ENCODE measurements at places on chromosomes 2 and 18.

DNA sequence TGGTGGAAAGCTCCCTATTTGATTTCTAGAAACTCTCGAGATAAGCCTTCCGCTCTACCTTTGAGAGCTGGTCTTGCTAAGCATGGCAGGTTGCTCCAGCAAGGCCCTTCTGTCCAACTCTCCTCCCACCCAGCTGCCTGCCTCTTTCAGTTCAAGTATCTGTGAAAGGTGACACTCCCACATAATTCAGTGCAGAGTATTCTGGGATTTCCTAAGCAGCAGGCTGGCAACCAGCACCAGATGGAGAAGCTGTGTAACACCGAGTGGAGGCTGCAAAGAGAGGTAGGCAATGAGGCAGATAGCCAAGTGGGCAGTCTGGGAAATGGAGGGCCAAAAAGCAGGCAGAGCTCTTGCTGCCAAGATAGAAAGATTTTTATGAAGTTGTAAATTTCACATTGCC lies 88.4 kb upstream of the CAVIN2 start:
- no peak for DNase-seq

GRCh38 chr2:66691031-66691965 lies 256.4 kb downstream of the MEIS1 start:
- no peak for DNase-seq

GRCh38 chr2:3422161-3422779 lies 42.8 kb downstream of the TRAPPC12 start:
- no peak for DNase-seq

DNA sequence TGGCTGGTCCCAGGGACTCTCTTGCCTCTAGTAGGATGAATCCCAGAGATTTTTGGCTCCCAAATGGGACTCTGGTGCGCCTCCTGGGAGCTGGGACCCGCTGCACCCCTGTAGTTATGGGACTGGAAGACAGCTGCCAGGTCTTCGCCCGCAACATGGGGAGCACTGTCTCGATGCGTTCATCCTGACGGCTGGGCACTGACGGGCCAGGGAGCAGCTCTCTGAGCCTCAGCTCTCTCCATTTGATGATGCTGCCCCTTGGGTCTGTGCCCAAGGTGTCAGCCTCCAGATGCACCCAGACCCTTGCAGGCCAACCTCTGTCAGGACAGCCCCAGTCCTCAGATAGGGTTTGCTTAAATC lies 9.3 kb upstream of the ARMC9 start:
- no peak for DNase-seq

GRCh38 chr2:207727261-207727660 lies 15.8 kb downstream of the CCNYL1 start:
- DNase-seq = no peak

DNA sequence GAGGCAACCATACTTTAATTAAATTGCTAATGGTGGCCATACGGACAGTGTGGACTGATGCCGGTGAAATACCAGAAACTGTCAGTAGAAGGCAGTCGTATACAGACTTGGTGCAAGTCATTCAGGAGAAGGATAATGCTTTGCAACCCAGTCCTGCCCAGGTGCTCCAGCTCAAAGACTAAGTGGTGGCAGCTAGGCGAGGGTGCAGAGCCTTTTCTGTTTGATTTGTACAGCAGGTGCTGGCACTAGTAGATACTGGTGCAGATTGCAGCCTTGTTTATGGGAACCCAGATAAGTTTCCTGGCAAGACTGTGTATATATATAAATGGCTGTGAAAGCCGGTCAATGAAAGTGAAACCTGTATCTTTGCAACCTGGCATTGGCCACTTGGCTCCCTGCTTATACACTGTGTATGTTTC lies 208.3 kb upstream of the SYT4 start:
- DNase-seq = no peak

DNA sequence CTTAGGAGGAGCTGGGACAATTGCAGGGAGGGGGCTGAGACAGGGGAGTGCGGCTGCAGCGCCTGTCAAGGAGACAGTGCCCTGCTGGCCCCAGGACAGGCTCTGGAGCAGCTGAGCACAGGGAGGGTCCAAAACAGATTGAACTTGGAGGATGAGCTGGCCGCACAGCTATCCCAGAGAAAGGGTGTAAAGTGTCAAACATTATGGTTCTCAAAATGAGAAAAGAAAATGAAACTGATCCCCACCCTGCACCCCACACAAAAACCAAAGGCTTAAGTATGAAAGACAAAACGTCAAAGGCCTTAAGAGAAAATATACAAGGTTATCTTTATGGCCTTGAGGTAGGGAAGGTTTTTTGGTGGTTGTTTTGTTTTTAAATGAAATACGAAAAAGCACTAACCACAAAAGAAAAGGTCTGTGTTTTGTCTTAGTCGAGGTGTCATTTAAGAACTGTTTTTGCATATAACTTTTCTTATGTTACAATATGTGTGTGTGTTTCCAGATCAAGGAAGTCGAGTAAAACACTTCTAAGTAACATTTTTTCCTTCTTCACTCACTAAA lies 111.8 kb downstream of the HDAC4 start:
- peak; percentile 73 for DNase-seq

DNA sequence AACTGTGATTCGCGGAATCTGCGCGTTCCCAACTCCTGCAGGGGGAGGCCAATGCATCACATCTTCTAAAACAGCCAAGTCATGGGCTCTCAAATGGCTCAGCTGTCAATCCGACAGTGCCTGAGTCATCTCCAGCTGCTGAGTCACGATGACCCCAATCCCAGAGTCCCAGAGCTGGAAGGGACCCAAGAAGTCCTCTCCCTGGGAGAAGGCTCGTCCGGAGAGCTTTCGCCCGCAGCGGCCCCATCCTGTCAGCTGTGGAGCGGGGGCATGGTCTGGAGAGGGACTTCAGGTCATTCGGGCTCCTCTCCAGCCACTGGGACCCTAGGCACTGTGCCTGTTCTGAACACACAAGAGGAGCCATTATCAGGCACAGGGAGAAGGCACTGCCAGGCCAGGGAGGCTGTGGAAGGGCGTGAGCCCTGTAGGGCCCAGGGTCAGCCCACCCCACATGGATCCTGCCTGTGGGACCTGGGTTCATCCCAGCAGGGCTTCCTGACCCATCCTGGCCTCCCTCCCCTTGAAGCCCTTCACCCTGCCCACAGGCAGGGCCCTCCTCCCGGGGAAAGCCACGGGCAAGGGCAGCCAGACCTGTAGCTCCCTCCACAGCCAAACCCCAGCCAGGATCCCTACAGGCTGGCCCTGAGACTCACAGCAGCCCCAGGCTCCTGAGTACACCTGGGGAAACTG lies 47.6 kb upstream of the GPC1 start:
- DNase-seq = no peak

DNA sequence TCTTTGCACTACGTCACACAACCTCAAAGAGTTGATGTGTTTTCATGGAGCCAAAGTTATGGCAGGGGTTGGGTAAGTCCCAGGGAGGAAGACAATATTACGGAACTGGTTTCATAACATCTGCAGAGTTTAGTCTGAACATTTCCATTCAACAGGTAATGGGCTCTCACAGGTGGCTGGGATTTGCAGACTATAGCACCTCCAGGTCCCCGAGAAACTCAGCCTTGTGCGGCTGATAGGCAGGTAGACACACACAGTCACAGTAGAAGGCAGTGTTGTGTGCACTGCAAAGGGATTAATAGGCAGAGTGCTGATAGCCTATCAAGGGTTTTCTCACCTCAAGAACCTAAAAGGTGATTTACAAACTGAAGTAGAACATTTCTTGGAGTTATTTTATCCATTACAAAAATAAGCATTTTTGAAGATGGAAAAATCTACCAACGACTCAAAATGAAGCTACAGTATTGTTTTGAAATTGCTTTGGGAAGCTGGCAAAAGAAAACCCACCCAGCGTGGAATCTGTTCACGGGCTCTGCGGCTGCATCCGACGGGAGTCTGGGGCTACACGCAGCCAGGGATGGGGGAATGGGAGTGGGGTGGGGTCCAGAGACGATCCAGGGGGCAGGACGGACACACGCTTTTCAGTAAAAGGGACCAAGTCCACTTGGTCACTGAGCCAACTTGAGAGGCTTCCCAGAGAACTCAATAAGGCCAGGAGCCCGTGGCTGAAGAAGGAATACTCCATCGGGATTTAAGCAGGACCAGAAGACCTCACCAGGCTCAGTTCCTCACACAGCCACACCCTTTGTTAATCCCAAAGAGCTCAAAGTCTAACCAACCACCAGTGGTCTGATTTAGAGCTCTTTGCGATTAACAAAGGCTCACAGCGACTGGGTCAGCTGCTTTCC lies 82.9 kb downstream of the CHRNA1 start:
- DNase-seq = no peak

DNA sequence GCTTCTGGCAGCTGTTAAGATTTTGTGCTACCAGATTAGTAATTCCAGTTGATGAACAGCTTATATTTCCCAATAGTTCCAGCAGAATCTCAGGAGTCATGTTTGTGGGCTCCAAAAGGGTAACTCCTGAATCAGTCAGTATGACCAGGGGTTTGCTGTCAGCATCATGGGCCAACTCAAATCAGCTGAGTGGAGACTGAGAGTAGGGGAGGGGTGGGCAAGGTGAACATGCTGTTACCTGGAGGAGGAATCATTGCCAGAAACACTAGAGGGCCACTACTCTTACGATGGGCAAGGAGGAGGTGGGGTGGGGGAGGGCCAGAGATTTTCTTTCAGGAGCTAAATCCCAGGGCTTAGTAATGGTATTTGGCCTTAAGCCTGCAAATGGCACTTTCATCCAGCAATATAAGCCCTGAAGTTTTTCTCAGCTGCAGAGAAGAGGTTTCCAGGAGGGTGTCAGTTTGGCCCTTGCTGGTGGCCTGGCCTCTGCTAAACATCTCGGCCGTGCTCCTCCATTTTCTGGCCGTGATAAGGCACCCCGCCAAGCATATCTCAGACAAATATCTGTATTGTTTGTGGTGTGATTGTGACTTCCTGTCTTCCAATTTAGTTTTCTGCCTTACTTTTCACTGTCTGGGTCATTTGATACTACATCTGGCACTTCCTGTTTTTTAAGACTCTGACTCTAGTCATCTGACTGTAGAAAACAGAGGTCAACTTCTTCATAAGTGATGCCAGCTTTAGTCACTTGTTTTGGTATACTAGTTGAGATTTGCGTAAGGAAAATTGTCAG lies 120.5 kb upstream of the CXCR4 start:
- peak; percentile 72 for DNase-seq

DNA sequence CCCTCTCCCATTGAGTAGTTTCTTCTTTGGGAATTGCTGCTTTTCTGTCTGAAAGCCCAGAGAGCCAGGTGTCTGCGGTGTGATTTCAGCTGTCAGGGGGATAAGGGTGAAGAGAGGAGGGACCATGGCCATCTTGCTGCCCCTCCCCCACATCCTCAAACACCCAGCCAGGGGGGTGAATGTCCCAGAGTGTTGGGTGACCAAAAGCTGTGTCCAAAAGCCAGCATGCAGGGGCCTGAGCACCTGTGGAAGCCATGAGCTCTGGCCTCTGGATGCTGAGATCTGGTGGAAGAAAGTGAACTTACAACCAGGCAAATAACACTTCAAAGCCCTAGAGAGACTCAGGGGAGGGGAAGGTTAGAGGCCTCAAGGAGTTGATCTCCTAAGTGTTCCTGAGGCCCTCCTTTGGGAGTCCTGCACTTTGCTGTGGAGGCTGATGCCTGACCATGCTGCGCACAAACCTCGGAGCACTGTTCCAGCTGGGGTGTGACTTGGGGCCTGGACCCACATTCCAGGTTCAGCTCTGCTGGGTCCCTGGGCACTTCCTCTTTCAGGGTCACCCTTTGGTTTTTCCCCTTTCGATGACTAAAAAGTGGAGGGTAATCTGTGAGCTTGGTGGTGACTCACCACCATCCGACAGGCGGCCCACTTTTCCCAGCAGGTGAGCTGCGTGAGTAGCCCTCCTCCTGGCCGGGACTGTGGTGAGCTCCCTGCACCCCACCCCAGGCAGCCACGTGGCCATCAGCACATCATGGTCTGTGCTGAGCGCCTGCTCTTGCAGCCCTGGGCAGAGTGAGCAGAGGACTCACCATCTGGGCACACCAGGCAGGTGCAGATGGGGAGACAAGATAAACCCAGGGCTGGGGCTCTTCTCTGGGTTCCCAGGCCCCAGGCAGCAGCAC lies 66.8 kb upstream of the FOSL2 start:
- DNase-seq = peak; percentile 56

- DNase-seq = peak; percentile 73
These were observed 10.9 kb upstream of the CDH20 start for GRCh38 chr18:61322265-61322873.

DNA sequence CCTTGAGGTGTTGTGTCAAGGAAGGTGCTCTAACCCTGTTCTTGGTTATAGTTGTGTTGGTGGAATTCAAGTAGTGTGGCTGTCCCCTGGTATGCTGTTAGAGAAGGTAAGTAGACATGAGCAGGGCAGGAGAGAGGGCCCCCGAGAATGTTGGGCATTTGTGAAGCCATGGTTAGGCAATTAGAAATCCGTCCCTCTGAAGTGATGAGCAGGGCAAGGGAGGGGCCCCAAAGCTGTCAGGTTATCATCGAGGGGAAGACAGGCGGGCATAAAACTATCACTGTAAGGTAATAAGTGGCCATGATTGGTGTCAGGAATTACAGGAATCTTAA lies 5.2 kb downstream of the XRCC5 start:
- DNase-seq = no peak
